ENCODE measurements at places on chromosomes 3 and 15.

GRCh38 chr3:48930590-48930989 is 11.9 kb downstream of the ARIH2 start:
- DNase-seq = no peak

- DNase-seq = no peak
These were observed 774 bp downstream of the IMP3 start for GRCh38 chr15:75639191-75639708.

DNA sequence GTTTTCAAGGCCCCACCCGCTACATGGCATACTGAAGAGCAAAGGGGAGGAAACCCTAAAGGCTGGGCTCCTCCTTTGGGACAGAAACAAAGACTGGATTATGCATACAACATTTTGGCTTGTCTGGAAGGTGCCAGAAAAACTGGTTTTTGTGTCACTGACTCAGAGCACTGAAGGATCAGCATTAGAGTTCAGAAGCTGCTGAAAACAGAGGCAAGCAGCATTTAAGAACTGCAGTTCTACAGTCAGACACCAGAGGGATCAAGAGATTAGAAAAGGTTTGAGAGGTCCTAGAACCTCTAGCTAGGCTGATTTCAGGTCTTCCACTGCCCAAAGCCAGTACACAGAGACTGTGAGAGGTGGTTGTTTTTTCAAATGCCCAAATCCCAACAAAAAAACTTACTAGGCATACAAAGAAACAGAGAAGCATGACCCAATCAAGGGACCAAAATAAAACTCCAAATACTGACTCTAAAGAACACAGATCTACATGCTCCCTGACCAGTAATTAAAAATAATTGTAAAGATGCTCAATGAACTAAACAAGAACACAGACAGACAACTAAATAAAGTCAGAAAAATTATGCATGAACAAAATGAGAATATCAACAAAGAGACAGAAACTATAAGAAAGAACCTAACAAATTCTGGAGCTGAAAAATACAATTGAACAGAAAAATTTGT is 91.2 kb downstream of the SENP2 start:
- DNase-seq = no peak

DNA sequence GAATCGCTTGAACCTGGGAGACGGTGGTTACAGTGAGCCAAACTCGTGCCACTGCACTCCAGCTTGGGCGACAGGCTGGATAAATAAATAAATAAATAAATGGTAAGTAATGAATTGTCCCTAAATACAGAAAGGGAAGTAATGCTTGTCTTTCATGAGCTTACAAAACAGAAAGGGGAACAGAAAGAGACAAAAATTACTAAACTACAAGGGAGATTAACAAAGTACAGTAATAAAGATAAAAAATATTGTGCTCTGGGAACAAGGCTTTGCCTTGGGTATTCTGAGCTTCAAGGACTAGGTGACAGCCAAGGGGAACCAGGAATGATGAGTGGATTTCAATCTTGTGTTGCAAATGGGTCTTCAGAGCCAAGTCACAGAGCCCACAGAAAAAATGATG is 9.2 kb upstream of the HLTF start:
- no peak for DNase-seq

DNA sequence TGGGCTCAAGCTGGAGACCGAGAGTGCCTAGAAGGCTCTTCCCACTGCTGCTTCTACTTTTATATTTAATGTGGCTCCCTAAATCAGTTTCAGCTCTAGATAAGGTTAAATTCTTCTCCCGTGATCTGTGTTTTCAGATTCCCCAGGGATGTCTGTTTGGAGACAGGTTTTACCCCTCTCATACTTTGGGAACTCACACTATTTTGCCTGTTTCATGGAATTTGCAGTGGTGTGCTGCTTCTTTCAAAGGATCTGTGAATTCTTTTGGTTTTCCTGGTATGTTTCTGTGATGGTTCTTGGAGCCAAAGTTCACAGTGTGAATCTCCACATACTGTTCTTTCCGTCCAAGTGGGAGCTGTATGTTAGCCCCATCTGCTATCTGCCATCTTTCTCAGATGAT is 238.3 kb upstream of the SLITRK3 start:
- no peak for DNase-seq

DNA sequence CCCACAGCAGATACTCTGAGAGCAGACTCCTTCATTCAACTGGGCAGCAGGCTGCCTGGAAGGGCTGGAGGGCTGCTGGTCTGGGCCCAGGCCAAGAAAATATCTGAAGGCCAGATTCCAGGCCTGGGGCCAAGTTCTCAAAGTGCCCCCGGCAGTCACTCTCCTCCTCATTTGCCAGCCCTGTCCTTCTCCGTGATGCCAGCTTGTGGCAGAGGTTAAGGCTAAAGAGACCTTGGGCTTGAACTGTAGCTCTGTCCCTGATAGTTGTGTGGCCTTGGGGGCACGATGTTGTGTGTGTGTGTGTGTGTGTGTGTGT is 39.0 kb downstream of the FAM3D start:
- no peak for DNase-seq

DNA sequence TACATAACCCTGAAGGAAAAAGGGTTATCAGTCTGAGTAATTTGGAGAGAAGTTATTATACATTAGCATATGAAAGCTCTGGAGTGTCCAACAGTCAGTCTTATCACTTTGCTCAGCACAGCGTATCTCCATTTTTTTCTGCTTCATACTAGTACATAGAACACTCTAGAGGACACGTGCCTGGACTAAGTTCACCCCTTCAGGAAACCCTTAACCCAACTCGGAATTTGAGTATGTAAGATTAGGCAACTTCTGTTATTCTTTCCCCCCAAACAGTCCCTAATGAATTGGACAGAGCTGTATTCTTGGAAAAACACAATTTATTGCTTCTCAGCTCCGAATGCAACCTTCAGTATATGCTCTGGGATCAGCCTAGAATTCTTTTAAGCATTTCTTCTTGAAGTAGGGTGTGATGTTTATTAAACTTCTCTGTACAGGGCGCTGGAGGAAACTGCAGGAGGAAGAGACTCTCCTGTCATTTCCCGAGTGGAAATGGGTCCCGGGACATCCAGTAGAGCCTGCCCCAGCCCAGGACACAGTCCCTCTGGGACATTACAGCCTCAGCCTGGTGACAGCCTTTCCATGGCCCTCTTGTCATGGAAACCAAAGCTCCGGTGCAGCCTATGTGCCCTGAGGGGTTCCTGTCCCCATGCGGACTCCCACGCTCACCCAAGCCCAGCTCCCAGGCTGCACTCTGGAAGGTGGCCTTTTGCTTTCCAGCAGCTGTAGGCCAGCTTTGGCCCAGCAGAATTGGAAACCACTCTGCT is 37.3 kb upstream of the CMTM8 start:
- DNase-seq = no peak

GRCh38 chr3:190127195-190127594 is 6.5 kb upstream of the P3H2 start:
- no peak for DNase-seq

GRCh38 chr15:92805080-92805690 is 94.9 kb upstream of the CHD2 start:
- DNase-seq = no peak

DNA sequence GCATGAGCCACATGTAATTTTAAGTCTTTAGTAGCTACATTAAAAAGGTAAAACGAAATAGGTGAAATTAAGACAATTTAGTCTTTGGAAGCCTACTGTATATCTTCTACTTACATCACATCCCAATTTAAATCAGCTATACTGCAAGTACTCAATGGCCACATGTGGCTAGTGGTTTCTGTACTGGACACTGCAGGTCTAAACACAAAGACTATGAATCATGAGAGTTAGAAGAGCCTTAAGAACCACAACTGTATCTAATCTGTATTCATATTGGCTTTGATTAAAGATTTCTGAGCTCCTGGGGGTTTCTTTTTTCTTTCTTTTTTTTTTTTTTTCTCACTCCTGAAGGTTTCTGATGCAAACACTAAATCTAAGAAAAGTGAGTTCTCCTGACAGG is 2.3 kb upstream of the EIF1B start:
- DNase-seq = no peak

GRCh38 chr15:92880796-92881195 is 19.3 kb upstream of the CHD2 start:
- DNase-seq = no peak

- no peak for DNase-seq
These were observed 514 bp downstream of the PLS1 start for GRCh38 chr3:142596726-142597088.

GRCh38 chr3:59575113-59576001 is 525.5 kb upstream of the CFAP20DC start:
- DNase-seq = no peak

DNA sequence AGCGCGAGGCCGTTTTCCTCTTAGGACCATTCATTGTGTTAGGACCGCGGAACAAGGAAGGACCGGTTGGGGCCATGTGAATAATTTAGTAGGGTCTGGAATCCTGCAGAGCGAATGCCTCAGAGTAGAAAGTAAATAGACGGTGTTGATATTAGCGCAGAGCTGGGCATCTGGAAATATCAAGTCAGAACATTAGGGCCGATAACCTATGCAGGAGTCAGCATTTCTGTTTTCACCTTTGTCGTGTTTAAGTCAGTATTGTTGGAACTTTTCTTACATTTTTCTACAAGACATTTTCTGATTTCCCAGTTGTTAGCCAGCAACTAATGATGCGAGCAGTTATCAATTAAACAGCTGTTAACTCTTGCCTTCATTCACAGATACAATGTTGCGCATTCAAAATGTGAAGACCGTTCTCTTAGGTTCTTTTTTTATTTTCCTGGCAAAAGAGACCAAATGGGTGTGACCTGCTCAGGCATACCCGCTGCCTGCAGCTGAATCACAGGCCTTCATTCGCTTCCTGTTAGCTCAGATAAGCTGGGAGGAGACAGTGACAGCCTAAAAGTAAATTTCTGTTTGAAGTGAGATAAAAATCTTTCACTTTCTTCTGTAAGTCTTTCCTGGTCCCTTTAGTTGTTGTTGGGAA is 966 bp upstream of the PKM start:
- no peak for DNase-seq

DNA sequence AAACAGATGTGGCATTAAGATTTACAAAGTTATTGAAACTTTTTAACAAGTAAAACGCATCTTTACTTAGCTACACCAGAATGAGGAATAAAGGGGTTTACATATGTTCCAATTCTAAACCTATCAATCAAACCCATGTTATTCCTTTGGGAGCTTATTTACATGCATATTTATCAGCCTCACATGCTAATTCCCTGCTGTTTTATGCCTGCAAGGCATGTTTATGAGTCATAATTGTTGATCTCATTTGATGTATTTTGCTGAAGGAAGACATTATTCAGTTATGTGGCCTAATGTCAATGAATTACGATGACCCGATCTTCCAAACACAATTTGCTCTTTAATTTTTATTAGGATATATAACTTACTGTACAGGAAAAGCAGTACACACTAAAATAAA is 272.9 kb downstream of the TBC1D5 start:
- no peak for DNase-seq

DNA sequence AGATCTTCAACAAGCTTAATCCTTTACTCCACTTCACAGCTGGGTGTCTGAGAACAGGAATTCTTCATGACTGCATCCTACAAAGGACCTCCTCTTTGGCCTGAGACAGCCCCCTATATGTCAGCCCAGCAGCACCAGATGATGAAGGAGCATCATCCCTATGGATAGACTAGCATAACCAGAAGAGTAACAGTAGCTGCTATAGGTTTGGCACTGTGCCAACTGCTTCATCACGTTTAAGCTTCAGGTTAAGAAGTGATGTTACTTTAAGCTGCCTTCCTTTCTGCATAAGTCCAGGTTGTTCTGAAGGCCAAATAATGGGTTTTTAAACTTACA is 50.6 kb downstream of the CMSS1 start:
- DNase-seq = no peak

DNA sequence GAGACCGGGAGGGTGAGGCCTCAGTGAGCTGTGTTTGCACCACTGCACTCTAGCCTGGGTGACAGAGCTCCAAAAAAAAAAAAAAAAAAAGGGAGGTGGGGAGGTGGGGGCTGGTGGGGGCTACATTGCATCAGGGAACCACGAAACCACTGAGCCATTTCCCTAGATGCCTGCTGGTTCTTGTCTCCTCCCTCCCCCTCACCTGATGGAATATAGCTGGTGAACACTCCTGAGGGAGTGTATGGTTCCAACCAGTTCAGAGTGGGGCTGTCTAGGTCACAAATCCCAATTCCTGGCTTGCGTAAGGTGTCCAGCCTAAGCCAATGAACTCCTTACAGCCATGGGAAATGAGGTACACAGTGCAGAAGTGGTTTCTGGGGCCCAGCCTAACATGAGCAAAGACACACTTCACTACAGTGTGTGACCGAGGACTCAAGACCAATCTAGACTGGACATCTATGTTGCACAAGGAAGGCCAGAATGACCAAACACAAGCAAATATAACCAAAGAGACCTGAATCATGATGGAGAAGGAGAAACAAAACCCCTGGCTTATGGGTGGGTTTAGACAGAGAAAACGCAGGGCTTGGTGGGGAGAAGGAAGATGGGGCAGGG is 39.1 kb upstream of the OSBPL11 start:
- no peak for DNase-seq

DNA sequence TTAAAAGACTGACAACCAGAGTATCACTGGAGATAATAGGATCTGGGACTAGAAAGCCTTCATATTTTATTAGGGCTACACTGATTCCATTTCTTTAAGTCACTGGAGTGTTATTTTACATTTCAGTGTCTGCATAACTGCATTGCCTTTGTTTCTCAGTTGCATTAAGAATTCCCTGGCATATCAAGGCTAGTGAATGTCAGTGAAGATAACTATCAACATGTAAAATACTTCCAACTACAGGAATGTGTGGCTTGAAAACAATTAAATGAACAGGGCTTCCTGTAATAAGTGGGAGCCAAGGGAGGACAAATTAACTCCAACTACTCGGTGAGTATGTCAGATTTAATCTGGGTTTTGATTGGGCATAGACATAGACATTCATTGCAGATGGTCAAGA is 628.5 kb downstream of the ROBO2 start:
- no peak for DNase-seq

DNA sequence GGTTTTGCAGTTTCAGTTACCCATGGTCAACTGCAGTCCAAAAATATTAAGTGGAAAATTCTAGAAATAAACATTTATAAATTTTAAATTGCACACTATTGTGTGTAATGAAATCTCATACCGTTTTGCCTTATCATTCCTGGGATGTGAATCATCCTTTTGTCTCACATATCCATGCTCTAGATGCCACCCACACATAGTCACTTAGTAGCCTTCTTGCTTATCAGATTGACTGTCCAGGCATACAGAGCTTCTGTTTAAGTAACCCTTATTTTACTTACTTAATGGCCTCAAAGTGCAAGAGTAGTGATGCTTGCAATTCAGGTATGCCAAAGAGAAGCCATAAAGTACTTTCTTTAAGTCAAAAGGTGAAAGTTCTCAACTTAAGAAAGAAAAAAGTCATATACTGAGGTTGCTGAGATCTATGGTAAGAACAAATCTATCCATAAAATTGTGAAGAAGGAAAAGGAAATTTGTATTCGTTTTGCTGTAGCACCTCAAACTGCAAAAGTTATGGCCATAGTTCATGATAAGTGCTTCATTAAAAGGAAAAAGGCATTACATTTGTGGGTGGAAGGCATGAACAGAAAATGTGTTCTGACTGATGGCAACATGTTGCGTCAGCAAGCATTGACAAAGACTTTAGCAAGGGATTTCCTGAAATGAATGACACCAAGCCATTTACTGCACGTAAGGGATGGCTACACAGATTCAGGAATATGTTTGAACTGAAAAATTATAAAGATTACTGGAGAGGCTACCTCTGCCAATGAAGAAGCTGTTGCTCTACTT is 43.8 kb downstream of the SPATA16 start:
- DNase-seq = no peak

- no peak for DNase-seq
These were observed 33.2 kb downstream of the B4GALT4 start for GRCh38 chr3:119207512-119207875.

Data from BJ (cell line).